GM23248 (cell line): ENCODE measurements at places on chromosomes 2 and 18. TPM values are rescaled to one million over a fixed set of nuclear protein-coding genes. Genes with fewer than 3 reads are reported as not detected.

DNA sequence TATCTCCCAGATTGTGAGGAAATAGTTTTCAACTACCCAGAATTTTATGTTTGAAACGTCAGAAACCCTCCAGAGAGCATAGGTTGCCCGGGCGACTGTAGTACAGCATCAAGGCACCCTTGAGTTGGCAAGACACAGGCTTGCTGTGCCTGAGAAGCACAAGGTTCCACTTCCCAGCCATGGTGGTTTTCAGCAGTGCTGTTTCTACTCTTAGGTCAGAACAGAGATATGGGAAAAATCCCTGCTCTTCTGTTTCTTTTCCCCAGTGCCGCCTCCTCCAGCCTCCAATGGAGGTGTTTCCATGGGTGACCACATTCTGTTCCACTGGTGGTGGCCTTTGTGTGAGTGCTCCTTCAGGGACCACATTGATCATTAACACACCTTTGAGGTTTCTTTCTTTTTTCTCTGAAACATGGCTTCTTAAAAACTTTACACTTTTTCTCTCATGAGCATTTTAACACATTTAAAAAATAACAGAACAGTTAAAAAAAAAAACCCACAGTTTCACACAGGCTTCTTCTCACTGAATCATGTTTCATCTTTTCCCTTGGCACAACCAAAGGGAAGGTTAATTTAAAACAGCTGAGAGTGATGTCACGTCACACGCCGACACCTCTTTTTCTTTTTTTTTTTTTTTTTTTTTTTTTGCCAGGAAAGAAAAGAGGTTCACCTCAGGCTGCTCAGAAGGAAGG lies 229.3 kb upstream of the HDAC4 start:
- peak; percentile 85 for DNase-seq
- H3K4me1 ChIP-seq, result peaks cover 20% of the 10 kb centered on the region
- no peaks in the 10 kb centered on the region for H3K36me3 ChIP-seq
- H3K27ac ChIP-seq, result peak overlapping the region; percentile 95
- H3K4me3 ChIP-seq, result peak overlapping the region; percentile 43
- no peaks in the 10 kb centered on the region for H3K27me3 ChIP-seq

Gene GATA6
- 6.6 and 6.9 TPM in 2 replicates for polyA plus RNA-seq

- H3K27ac ChIP-seq, result no peak overlapping the region
- H3K36me3 ChIP-seq, result peaks cover 4% of the 10 kb centered on the region; the same call in 1 of the 2 replicates
- peaks cover 31% of the 10 kb centered on the region for H3K4me1 ChIP-seq
- H3K4me3 ChIP-seq, result no peak overlapping the region
- no peaks in the 10 kb centered on the region for H3K27me3 ChIP-seq
Observed at GRCh38 chr2:160437273-160437672, 56.3 kb downstream of the RBMS1 start.

GRCh38 chr2:176525086-176525485 lies 255.8 kb downstream of the MTX2 start:
- peaks cover 8% of the 10 kb centered on the region for H3K4me1 ChIP-seq
- no peak overlapping the region for H3K4me3 ChIP-seq
- H3K27ac ChIP-seq, result no peak overlapping the region
- H3K27me3 ChIP-seq, result no peaks in the 10 kb centered on the region
- H3K36me3 ChIP-seq, result no peaks in the 10 kb centered on the region

Gene CRYGC
- polyA plus RNA-seq, result not detected in 2 replicates

DNA sequence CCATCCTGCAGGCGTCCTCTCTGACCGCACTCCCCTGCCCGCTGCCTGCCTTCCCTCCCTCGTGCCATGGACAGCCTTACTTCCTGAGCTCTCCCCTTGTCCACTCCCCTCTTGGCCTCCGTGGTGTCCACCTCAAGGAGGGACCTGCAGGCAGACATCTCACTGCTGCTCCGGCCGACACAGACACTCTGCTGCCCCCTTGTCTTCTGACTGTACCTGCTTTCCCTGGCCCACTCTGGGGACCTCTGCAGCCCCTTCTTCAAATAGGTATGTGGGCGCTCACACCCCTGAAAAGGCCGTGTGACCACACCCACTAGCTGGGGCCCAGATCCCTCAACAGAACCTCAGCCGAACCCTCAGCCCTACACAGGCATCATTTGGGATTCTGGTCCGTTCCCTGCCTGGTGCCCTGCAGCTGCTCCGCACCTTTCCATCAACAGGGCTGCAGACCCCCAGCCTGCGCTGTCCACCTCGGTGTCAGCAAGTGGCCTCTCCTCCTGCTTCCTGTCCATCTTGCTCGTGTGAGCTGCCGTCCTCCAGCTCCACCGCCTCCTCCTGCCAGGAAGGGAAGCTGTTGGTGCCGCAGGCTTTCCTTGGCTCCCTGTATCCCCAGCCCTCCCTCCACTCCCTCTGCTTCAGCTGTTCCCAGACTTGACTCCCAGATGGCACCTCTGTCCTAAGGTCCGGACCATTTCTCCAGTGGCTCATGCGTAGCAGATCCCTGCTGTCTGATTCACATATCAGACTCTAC lies 94.1 kb downstream of the KLHL29 start:
- H3K27ac ChIP-seq, result no peak overlapping the region
- H3K36me3 ChIP-seq, result no peaks in the 10 kb centered on the region
- H3K27me3 ChIP-seq, result no peaks in the 10 kb centered on the region
- peaks cover 15% of the 10 kb centered on the region for H3K4me1 ChIP-seq
- DNase-seq, result no peak
